OCI-LY7 (cell line): ENCODE measurements at places on chromosomes 13 and 19.
A peak's percentile ranks its signal among the peaks of the same experiment; 100 is the strongest.

DNA sequence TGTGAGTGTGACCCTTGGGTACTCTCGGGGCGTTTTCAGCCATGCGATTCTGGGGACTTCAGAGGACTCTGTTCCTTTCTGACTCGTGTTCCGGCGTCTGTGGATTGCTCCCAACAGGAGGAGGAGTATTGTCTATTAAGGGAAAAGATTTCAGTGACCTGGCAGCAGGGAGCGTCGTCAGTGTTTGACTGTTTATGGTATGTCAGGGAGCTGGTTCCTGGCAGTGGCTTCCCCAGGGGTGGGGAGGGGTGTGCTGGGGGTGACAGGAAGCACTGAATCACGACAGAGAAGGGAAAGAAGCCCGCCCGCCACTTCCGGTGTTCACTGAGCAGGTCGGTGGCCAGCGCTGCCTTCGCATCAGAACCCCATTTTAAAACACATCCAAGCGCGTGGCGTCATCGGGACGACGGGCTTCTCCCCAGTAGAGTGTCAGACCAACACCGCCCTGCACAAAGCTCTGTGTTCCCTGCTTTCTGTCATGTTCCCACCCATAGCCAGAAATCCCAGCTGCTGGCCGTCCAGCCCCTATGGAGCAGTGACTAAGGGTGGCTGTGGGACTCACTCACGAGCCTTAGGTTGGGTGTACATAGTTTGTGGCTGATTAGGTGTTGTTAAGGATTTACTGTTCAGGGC is 33.8 kb downstream of the COL4A2 start:
- no peak for DNase-seq

DNA sequence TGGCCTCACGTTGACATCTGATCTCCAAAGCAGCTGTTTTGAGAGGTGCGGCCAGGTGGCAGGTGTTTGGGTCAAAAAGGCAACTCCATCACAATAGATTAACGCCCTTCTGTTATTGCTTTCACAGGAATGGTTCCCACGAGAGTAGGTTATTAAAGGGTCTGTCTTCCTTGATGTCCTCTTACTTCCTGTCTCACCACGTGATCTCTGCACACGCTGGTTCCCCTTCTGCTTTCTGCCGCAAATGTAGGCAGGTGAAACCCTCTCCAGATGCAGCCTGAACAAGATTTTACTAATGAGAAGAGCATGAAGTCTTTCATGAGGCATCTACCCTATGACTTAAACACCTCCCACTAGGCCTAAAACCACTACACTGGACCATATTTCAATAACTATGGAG is 22.8 kb upstream of the ZNF564 start:
- peak; percentile 85 for DNase-seq

DNA sequence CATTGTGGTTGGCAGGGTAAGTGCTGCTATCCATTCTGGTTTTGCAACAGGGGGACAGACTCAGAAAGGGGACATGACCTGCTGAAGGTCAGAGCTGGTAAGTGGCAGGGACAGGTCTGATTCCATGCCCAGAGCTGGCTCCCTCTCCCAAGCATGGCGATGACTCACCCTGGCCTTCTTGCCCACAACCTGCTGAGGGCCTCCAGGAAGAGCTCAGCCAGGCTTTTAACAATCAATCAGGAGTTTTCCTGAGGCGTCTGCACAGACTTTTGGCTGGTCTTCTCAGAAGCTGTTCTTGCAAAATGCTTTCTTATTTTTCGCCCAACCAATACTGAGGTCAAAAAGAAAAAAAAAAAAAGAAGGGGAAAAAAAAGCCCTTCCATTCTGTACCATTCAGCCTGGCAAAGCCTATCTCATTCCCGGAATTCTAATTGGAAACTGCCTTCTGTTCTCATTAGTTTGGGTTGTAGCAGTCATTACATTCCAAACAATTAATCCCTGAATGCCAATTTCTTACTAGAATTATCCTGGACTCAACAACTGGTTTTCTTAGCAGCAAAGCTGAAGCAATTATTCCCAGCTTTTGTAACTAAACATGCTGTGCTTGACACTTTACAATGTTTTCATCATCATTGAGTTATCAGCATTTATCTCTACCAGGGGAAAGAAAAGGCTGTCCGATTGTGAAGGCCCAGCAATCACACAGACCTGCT is 17.7 kb downstream of the SIAH3 start:
- DNase-seq = no peak

- DNase-seq = no peak
These were observed 28.5 kb downstream of the DCLK1 start for GRCh38 chr13:36102721-36103120.

GRCh38 chr13:109979228-109979627 is 192.8 kb upstream of the IRS2 start:
- no peak for DNase-seq

DNA sequence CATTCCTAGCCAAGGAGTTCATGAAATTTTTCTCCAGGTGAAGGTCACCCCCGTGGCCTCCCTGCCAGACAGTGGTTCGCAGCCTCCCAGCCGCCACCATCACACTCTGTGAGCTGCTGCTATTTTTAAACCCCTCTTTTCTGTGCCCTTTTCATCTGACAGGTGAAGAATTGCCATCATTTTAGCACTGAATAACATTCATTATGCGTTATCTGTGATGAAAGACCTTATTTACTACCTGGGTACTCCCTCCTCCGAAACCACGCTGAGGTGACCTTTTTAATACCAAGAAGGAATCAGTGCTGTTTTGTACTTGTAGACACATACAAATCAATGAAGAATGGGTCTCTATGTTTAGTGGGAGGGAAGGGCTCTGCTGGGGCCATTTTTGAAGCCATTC is 148.9 kb upstream of the GPR12 start:
- no peak for DNase-seq

DNA sequence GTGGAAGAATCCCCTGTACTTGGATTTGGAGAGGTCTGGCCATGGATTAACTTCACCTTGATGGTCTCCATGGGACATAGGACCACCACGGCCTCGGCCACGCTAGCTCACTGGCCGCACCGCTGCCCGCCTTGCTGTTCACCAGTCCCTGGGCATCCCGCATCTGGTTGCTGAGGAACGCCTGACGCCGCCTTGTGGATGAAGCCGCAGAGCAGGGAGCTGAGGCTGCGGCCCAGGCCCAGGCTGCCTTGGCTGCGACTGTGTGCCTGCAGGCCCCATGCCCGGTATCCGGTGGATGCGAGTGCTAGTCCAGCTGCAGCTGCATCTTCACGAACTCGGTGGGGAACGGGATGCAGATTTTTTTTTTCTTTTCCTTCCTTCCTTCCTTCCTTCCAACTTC is 1407.1 kb downstream of the UQCRFS1 start:
- no peak for DNase-seq

- DNase-seq = no peak
These were observed 92.0 kb downstream of the NHLRC3 start for GRCh38 chr13:39130301-39130700.

DNA sequence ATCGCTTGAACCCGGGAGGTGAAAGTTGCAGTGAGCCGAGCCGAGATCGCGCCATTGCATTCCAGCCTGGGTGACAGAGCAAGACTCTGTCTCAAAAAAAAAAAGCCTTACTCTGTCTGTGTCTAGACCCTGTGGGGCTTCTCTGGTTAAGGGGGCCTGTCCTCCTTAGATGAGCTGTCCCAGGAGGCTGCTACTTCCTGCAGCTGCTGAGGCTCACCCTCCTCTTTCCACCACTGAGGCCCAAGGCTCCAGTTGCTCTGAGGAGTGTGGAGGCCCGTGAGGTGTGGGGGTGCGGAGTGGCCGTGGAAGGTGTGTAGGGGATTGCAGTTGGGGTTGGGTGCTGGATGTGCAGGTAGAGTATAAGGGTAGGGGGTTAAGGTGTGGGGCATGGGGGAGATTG is 22.1 kb upstream of the RASA3 start:
- DNase-seq = peak; percentile 25

DNA sequence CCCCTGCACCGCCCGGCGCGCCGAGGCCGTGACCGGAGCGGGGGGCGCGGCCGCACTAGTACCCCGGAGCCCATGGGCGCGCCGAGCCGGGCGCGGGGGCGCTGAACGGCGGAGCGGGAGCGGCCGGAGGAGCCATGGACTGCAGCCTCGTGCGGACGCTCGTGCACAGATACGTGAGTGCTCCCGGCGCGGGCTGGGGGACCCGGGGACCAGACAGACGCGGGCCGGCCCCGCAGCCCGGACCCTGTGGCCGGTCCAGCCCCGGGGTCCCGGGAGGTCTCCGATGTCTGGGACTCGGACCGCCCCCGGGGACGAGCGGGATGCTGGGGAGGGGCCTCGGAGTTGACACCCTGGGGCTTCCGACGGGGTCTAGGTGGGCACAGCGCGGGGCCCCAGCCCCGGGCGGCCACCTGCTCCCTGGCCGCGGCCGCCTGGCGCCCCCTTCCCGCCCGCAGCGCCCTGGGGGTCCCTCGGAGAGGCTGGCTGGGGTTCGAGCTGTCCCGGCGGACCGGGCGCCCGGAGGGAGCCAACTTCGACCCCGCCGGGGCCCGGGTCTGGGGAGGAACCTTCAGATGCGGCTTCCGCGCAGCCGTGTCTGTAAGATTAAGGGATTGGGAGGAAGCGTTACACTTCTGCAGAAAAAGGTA is 568 bp downstream of the ATP11A start:
- peak; percentile 48 for DNase-seq

GRCh38 chr13:27821566-27821965 is 29.3 kb downstream of the GSX1 start:
- no peak for DNase-seq

- DNase-seq = peak; percentile 73
These were observed 748 bp downstream of the LHFPL6 start for GRCh38 chr13:39602277-39602613.

GRCh38 chr13:87129602-87130300 is 541.4 kb upstream of the SLITRK5 start:
- no peak for DNase-seq

- DNase-seq = no peak
These were observed 34.5 kb upstream of the UQCRFS1 start for GRCh38 chr19:29247471-29247870.

DNA sequence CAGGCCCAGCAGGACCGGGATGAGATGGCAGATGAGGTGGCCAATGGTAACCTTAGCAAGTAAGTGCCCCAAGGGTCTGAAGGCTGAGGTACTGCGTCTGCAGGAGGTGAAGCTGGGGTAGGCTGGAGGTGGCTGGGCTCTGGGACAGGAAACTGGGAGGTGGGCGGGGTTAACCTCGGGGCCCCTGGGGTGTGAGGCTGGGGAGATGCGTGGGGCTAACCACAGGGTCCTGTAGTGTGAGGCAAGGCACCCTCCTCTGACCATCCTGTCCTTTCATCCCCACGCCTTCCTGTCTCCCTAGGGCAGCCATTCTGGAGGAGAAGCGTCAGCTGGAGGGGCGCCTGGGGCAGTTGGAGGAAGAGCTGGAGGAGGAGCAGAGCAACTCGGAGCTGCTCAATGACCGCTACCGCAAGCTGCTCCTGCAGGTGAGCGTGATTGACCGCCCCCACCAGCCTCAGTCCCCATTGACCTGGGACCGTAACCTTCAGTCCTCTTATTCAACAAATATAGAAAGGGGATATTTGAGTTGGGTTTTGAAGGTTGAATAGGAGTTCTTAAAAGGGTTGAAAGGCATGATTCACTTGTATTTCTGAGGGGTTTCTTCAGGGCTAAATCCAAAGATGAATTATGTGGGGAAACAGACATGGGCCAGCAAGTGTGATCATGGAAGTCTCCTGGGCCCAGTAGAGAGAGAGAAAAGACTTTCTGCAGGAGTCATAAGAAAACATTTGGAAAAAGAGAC is 35.7 kb downstream of the KCNC3 start:
- DNase-seq = no peak

- DNase-seq = no peak
These were observed 43.5 kb downstream of the FCGBP start for GRCh38 chr19:39890755-39891551.

DNA sequence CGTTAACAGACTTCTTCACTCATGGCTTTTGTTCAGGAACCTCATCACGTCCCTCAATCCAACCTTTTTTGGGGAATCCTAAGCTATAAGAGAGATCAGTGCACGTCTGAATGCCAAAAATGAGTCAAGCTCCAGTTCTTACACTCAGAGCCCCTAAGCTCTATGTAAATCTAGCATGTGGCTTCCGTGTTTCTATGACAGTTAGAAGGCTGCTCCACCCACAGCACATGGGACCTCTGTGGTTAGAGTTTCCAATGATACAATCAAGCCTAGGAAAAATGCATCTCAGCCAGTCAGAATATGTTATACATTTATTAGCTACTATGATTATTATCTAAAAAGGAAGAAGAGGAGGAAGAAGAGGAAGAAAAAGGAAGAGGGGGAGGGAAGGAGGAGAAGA is 135.9 kb downstream of the ENOX1 start:
- DNase-seq = no peak

- DNase-seq = no peak
These were observed 275.1 kb downstream of the EFNB2 start for GRCh38 chr13:106260352-106260751.

DNA sequence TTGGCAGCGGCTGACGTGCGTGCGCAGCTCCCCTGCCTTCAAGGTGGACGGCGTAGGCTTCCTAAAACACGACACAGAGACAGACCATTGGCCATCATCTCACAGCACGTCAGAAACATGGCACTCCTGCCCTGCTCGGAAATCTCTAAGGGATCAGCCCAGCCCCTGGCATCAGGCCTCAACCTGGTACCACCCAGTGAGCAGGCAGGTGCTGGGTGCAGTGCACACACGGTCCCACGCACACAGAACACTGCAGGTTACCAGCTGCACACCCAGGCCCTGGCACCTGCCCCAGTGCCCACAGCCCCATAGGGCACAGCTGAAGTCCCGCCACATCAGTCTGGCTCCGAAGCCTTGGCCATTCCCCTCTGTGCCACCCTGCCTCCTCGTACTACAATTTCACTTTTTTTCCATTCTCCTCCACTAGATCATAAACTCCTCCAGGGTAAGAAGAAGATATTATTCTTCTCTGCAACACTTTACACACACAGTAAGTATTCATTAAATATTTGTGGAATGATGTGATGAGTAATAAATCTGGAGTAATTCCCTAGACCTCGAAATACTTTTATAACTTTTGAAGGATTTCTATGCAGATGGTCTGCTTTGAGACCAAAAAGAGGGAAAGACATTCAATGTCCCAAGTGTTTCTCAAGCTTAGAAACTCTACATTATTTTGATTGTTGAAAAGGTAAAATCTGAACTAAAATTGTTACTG is 156.4 kb downstream of the COL4A1 start:
- DNase-seq = no peak

DNA sequence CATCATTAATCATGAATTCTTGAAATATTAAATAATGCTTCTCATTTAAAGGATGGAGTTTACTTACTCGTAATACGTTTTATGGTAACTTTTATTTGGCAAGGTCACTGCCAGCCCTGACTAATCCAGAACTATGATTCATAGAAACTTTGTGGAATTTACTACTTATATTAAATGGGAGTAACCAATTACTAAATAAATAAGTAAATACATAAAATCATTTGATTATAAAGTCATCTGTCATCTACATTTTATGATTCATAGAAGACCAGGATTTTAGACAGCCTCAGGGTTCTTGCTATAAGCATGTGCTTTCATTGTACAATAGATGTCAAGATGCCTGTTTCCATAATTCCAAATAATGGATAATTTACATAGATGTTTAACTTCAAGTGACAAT is 611.1 kb downstream of the TBC1D4 start:
- DNase-seq = no peak

DNA sequence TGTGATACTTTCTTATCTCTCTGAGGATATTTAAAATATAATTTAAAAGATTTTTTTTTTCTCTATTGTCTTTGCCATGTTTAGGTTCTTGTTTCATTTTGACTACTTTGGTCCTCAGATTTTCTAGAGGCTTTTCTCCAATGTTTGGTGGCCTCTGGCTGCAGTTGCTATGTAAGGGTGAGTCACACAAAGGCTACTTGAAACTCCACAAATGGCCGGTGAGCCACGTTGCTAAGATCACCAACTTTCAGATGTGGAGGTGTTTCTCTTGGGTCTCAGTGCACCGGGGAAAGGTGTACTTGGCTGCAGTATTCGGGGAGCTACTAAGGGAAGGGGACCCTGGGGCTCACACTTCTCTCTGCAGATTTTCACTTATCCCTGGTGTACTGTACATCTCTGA is 248.1 kb downstream of the HS6ST3 start:
- DNase-seq = no peak
